Left ventricle myocardium inferior (tissue), 1 donor: ENCODE measurements at places on chromosomes 6 and 20. TPM values are rescaled to one million over a fixed set of nuclear protein-coding genes. Genes with fewer than 3 reads are reported as not detected.
A peak's percentile ranks its signal among the peaks of the same experiment; 100 is the strongest.

- DNase-seq, result no peak
These were observed 21.7 kb downstream of the PACSIN1 start for GRCh38 chr6:34487536-34487935.

DNA sequence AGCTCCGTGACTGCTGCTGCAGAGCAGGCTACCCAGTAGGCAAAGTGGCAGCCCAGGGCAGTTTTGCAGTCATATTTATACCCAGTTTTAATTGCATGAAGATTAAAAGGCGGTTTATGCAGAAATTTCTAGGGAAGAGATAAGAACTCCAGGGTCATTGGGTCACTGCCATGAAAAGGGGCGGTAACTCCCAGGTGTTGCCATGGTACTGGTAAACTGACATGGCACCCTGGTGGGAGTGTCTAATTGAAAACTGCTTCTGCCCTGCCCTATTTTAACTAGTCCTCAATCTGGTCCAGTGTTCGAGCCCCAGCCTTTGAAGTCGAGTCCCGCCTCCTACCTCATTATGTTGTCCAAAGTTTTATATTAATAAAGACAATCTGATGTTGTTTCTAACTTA, 75.0 kb upstream of the FUCA2 start:
- DNase-seq, result no peak

DNA sequence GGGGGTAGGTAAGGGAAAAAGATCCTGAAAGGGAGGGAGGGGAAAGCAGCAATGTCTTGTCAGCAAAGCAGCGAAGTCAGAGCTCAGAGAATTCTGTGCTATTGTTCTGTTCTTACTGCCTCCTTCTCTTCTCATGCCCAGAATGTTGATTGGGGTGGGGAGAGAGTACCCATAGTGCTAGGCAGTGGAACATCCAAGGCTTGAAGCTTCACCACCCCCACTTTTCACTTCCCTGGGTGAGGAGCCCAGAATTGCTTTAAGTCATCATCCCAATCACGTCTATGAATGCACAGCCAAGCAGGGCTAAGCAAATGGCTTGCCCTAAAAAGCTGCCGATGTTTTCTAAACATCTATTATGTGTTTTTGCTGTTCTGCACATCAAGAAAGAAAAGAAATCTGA, 16.5 kb downstream of the REPS1 start:
- DNase-seq, result no peak

DNA sequence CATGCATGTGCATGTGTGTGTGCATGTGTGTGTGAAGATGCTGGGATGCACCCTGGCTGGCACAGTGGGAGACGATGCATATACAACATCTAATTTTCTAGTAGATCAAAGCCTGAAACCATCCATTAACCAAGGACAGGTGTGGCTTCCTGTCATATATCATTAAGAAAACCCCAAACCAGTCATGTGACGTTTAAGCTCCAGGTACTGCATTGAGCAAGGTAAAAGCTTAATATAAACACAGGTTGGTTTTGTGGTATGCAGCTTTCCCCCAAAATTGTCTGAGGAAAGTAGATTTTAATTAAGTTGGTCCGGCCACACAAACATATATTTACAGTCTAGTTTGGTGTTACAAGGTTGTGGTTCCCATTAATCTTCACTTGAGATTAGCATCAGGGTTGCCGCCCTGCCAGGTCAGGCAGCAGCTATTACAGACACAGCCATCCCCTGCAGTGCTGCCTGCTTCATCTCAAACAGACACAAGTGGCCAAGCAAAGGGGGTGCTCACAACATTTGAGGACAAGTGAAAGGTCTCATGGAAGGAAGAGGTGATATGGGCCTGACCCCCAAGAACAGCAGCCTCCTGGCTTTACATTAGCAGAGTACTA, 48.6 kb upstream of the NAA20 start:
- no peak for DNase-seq

DNA sequence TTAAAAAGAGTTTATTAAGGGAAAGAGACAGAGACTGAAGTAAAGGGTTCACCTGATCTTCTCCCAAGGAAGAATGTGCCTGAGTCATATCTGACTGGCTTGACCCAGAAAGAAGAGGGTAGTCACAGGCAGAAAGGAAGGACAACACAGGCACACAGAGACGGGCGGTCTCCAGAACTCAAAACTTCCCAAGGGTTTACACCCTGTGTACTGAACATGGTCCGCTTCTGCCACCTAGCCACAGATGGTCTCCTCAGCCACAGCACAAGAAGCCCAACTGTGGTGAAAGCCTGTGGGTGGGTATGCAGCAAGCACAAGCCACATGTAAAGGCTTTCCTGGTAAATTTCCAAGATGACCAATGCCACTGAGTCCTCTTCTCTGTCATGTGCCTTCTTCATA, 17.2 kb downstream of the UNC5CL start:
- peak; percentile 34 for DNase-seq

- peak; percentile 36 for DNase-seq
These were observed 50.3 kb downstream of the ANKRD6 start for GRCh38 chr6:89483111-89483720.

- DNase-seq, result peak; percentile 24
These were observed 338.3 kb upstream of the NT5E start for GRCh38 chr6:85111481-85112011.

GRCh38 chr6:18493382-18493891, 106.3 kb downstream of the RNF144B start:
- DNase-seq, result no peak

BAG2 gene
- 11.2 TPM for total RNA-seq

SLC22A1 gene
- total RNA-seq, result 0.27 TPM

ISM1 gene
- total RNA-seq, result 1.3 TPM

GGTLC1 gene
- total RNA-seq, result not detected

CAP2 gene
- total RNA-seq, result 149 TPM

TP53TG5 gene
- total RNA-seq, result 0.80 TPM

PRIM2 gene
- 3.2 TPM for total RNA-seq
